Sigmoid colon (tissue), 7 donors: ENCODE measurements at places on chromosomes 12 and 14. TPM values are rescaled to one million over a fixed set of nuclear protein-coding genes. Genes with fewer than 3 reads are reported as not detected.
A peak's percentile ranks its signal among the peaks of the same experiment; 100 is the strongest.

DNA sequence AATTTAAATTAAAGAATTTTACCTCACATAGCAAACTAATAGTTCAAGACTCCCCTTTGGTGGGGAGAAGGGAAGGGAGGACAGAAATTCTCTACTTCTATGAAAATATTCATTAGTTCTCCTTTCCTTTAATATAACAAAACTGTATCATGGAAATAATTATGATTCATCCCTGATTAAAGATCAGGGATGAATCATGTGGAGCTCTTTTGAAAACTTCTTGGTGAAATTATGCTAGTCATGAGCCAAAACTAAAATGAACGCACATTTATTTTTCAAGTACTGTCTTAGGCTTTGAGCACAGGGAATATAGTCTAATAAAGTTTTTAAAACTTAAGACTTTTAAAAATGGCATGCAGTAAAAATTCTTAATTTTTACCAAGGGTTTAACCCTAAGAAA, 17.1 kb downstream of the TMBIM4 start:
- no peak for DNase-seq

GRCh38 chr14:104595116-104595675, 9.4 kb downstream of the TMEM179 start:
- DNase-seq, result no peak

GRCh38 chr14:91388551-91388975, 29.1 kb downstream of the CCDC88C start:
- DNase-seq, result no peak

DNA sequence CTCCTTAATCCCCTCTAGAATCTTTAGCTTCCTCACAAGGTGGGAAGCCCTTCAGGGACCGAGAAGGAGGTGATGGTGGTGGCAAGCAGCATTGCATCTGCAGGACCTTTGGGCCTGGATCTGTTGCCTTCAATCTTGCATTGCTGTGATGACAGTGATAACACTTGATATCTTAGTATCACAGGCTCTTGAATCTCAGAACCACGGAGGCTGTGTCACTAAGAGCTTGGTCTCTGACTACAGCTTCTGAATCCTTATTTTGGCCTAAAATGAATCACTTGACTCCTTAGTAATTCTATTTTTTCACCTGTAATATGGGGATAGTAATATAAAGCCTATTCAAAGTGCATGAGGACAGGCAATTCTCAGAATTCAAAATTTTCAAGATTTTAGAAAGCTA, 8.9 kb upstream of the AMN1 start:
- no peak for DNase-seq

DNA sequence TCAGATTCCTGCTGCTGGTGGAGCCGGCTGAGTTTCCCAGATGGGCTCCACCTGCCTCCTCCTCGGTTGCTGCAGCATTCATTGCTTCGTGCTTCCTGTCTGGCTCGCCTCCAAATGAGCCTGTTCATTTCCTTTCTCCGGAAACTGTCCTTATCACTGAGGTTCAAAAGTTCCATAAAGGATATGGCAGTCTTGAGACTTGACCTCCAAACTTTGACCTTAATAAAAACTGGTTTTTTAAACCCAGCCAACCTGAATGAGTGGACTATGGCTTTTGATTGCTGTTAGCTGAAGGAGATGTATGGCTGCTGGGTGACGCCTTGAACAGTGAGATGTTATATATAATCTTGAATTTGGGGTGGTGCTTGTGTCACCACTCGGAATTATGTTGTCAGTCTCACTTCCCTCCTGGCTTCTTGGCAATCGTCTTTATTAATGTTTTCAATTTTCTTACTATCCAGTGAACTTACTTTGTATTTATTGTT, 62.7 kb downstream of the RASSF3 start:
- peak; percentile 73 for DNase-seq

- DNase-seq, result no peak
Observed at GRCh38 chr14:91190853-91191252, 53.7 kb downstream of the GPR68 start.

E2F7 gene
- polyA plus RNA-seq, result 1.2 TPM

GRCh38 chr12:49547090-49547690, 8.4 kb downstream of the KCNH3 start:
- no peak for DNase-seq

DNA sequence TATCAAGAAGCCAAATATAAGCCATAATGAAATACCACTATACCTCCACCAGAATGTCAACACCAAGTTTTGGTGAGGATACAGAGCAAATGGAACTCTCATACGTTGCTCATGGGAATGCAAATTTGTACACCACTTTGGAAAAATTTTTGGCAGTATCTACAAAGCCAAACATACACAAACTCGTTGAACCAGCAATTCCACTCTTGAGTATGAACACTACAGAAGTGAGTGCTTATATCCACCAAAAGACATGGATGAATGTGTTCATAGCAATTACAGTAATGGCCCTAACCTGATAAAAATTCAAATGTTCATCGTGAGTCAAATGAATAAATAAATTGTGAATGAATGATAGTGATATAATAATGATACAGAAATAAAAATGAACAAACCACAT, 24.8 kb downstream of the C12orf71 start:
- DNase-seq, result no peak

DNA sequence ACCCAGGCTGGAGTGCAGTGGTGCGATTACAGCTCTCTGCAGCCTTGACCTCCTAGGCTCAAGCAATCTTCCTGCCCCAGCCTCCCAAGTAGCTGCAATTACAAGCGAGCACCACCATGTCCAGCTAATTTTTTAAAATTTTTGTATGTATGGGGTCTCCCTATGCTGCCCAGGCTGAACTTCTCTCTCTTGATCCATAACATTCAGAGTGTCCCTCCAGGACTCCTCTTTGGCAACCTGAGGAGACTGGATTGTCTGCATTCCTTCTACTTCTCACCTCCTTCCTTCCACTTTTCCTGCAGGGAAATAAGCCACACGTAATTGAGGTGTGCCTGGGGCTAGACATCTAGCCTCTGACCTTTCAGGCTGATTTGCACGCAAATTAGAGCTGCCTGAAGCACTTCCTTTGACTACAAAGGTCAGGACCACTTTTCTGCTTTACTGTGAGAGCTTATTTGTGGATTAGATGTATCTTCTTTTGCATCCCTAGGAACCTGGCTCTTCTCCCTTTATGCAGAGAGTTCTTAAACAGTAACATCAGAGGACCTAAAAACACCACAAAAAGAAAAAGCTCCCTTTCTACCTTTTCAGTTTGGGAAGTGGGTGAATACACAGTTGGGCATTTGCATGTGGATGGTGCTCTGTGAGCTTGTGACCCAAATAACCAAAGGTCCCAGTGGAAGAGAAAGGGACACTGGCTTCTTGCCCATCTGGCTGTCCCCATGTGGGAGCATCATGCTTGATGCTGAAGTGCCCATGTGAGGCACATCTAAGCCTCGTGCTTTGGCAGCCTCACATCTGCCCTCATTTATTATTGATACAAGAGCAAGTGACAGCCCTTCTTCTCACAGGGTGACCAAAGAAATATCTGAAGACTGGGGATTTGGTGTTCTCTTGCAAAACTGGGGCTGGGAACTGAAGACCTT, 33.5 kb downstream of the PYGL start:
- no peak for DNase-seq

PRB4 gene
- not detected for polyA plus RNA-seq

SAMD15 gene
- polyA plus RNA-seq, result 0.23 TPM

- DNase-seq, result peak; percentile 71
Observed at GRCh38 chr12:27780612-27781408, 774 bp upstream of the MANSC4 start.
